ENCODE measurements at places on chromosomes 5 and 9. TPM values are rescaled to one million over a fixed set of nuclear protein-coding genes. Genes with fewer than 3 reads are reported as not detected.
A peak's percentile ranks its signal among the peaks of the same experiment; 100 is the strongest.

Gene PCAT7
- under 0.01 TPM for total RNA-seq

Gene LARP1
- total RNA-seq, result 51.0 TPM

DNA sequence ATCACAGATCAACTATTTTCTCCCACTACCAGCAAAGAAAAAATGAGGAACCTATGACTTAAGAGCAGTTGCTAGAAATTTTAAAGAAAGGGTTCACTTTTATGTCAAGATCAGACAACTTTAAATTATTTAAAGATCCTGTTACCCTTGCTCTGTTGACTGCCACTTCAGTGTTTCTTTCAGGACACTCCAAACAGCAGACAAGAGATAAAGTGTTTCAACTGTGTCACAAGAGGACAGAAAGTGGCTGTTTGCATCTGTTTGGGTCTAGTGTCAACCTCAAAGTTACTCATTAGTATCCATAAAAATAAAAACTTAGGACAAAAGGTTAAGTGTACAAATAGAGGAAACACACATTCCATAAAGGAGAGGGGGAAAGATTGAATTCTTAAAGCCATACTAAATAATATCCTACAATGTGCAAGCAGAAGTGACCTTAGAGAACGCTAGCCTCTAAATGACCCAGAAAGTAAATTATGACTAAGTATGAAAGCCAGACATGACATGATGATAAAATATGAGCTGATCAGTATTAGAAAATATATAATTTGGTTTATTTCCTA, 24.9 kb downstream of the HMGCS1 start:
- H3K4me3 ChIP-seq, result no peak overlapping the region
- DNase-seq, result no peak
- peaks cover 11% of the 10 kb centered on the region for H3K36me3 ChIP-seq
- H3K4me1 ChIP-seq, result no peaks in the 10 kb centered on the region
- no peak overlapping the region for H3K27ac ChIP-seq

- H3K27ac ChIP-seq, result no peak overlapping the region
- H3K36me3 ChIP-seq, result no peaks in the 10 kb centered on the region
- H3K4me1 ChIP-seq, result no peaks in the 10 kb centered on the region
- no peaks in the 10 kb centered on the region for H3K27me3 ChIP-seq
- H3K4me3 ChIP-seq, result no peak overlapping the region
Measured at GRCh38 chr9:29514336-29514735, 1941.1 kb upstream of the C9orf72 start.

Gene ZNF454
- 3.1 TPM for total RNA-seq

Gene FBN2
- total RNA-seq, result 80.1 TPM

Gene LURAP1L
- total RNA-seq, result 87.6 TPM

Gene ORM2
- not detected for total RNA-seq

Gene IFNB1
- total RNA-seq, result 0.17 TPM

Gene OBP2B
- total RNA-seq, result not detected

GRCh38 chr9:130394814-130395470, 49.8 kb upstream of the ASS1 start:
- DNase-seq, result no peak
- no peaks in the 10 kb centered on the region for H3K27me3 ChIP-seq
- H3K4me1 ChIP-seq, result no peaks in the 10 kb centered on the region
- no peaks in the 10 kb centered on the region for H3K36me3 ChIP-seq
- H3K4me3 ChIP-seq, result no peak overlapping the region

DNA sequence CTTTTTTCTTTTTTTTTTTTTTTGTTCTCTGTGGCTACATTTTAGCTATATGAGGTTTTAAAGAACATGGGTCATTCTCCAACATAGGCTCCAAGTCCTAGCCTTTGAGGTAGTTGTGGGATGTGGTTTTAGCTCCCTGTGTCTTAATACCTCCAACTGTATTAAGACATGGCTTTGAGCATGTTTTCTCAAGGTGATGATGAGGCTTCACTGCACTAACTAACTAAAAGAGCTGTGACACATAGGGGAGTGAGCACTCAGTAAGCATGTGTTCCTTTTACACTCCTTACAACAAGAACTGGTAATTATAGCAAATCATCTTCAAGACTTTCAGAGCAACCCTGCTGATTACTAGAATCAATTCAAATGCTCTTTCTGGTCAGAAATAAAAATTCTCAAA, 333.6 kb upstream of the CCNH start:
- H3K27me3 ChIP-seq, result no peaks in the 10 kb centered on the region
- H3K36me3 ChIP-seq, result no peaks in the 10 kb centered on the region
- DNase-seq, result no peak
- no peak overlapping the region for H3K4me3 ChIP-seq
- no peaks in the 10 kb centered on the region for H3K4me1 ChIP-seq

- H3K4me1 ChIP-seq, result peaks cover 22% of the 10 kb centered on the region
- no peak overlapping the region for H3K4me3 ChIP-seq
- no peaks in the 10 kb centered on the region for H3K36me3 ChIP-seq
- H3K27me3 ChIP-seq, result no peaks in the 10 kb centered on the region
- peak overlapping the region; percentile 68 for H3K27ac ChIP-seq
Measured at GRCh38 chr9:109817846-109818472, 38.0 kb downstream of the PALM2AKAP2 start.

DNA sequence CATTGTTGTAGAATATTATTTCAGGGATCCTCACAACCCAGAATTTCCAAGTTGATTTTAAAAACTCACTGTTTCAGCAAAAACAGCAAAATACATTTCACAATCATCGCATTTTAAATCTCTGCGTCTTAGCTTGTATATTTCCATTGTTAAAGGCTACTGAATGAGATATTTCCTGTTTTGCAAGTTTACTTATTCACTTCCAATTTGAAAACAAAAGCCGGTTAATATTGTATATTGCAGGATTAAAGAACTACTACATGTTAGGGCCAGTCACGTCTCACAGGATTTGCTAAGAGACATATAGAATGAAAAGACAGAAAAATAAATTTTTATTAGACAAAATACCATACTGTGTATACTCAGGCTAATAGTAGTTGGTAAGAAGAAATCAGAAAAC, 395.9 kb upstream of the CDH9 start:
- no peak overlapping the region for H3K27ac ChIP-seq
- H3K4me1 ChIP-seq, result no peaks in the 10 kb centered on the region
- no peak for DNase-seq
- no peaks in the 10 kb centered on the region for H3K27me3 ChIP-seq

DNA sequence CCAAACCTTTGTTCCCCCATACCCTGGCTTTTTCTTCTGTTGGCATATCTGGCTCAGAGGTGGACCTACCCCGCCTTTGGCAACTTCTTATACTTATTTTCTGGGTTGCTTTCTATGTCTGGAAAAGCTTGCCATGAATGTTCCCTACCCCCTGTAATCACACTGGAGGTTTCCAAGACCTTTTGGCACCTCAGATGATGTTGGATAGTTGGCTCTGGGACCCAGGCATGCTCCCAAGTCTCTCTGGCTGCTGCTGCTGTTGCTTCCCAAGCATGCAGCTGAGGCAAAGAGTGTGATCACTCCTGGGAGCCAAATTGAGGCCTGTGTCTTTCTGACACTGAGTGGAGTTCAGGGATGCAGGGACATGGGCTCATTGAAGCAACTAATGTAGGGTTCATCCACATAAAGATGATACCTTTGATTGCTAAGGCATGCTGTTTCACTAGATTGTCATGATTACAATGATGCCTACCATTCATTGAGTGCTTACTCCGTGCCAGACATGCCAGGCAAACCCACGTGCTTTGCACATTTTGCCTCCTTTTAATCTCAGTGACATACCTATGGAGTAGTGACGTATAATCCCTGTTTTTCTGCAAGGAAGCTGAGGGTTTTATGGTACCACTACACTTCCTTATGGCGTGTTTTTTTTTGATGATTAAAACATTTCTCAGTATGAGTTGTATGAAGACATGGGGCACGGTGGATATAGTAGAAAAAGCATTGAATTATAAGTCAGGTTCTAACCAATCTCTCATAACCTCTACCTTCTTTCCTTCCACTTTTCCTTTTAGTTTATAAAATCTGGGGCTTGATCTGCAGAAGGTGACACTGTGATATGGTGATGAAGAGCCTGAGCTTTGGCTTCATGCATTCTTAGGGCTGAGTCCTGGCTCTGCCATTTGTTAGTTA, 73.1 kb downstream of the ARHGAP26 start:
- DNase-seq, result no peak
- no peaks in the 10 kb centered on the region for H3K36me3 ChIP-seq
- no peak overlapping the region for H3K27ac ChIP-seq

DNA sequence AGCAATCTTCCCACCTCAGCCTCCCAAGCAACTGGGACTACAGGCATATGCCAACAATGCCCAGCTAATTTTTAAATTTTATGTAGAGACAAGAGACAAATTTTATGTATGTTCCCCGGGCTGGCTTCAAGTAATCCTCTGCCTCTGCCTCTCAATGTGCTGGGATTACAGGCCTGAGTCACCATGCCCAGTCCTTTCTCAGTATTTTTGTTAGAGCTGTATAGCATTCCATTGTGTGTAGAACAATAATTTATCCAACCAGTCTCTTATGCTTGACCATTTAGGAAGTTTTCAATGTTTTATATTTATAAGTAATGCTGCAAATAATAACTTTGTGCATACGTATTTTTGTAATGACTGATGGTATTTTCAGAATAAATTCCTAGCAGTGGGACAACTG, 38.9 kb upstream of the CTXN3 start:
- no peaks in the 10 kb centered on the region for H3K36me3 ChIP-seq
- no peak overlapping the region for H3K4me3 ChIP-seq
- no peak for DNase-seq
- H3K27ac ChIP-seq, result no peak overlapping the region

- H3K27ac ChIP-seq, result no peak overlapping the region
- H3K36me3 ChIP-seq, result no peaks in the 10 kb centered on the region
- H3K27me3 ChIP-seq, result no peaks in the 10 kb centered on the region
- DNase-seq, result no peak
- H3K4me3 ChIP-seq, result no peak overlapping the region
Measured at GRCh38 chr5:24472518-24472917, 172.3 kb downstream of the CDH10 start.

DNA sequence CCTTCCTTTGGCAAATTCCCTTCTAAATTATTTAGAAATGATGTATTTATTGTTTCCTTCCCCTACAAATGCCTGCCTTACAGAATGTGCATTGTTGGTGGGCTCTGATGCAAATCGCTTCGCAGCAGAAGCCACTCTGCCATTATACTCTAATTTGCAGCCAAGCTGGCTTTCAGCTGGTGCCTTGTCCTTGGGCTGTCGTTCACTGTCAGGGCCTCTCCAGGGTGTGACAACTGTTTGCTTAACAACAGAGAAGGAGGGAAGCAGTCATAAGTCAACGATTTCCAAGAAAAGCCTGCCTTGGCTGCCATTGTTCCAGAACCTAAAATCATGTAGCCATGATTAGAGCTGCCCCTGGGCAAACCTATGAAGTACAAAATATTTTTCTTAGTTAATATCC, 260.1 kb upstream of the RGMB start:
- H3K27me3 ChIP-seq, result no peaks in the 10 kb centered on the region
- H3K36me3 ChIP-seq, result no peaks in the 10 kb centered on the region
- peaks cover 6% of the 10 kb centered on the region for H3K4me1 ChIP-seq
- no peak overlapping the region for H3K4me3 ChIP-seq
- DNase-seq, result no peak
- H3K27ac ChIP-seq, result no peak overlapping the region

Gene SYK
- total RNA-seq, result not detected

- H3K4me1 ChIP-seq, result no peaks in the 10 kb centered on the region
- no peak overlapping the region for H3K27ac ChIP-seq
- DNase-seq, result no peak
- no peak overlapping the region for H3K4me3 ChIP-seq
- H3K36me3 ChIP-seq, result no peaks in the 10 kb centered on the region
Measured at GRCh38 chr5:42390115-42390514, 33.1 kb upstream of the GHR start.

Gene FOXD4L5
- total RNA-seq, result under 0.01 TPM

GRCh38 chr5:158456756-158457155, 597.8 kb upstream of the CLINT1 start:
- peak; percentile 96 for DNase-seq
- H3K4me1 ChIP-seq, result peaks cover 2% of the 10 kb centered on the region
- H3K4me3 ChIP-seq, result no peak overlapping the region

GRCh38 chr9:124475158-124475867, 25.1 kb downstream of the ADGRD2 start:
- H3K4me1 ChIP-seq, result no peaks in the 10 kb centered on the region
- DNase-seq, result no peak
- H3K36me3 ChIP-seq, result no peaks in the 10 kb centered on the region
- peaks cover 22% of the 10 kb centered on the region for H3K27me3 ChIP-seq
- no peak overlapping the region for H3K27ac ChIP-seq

DNA sequence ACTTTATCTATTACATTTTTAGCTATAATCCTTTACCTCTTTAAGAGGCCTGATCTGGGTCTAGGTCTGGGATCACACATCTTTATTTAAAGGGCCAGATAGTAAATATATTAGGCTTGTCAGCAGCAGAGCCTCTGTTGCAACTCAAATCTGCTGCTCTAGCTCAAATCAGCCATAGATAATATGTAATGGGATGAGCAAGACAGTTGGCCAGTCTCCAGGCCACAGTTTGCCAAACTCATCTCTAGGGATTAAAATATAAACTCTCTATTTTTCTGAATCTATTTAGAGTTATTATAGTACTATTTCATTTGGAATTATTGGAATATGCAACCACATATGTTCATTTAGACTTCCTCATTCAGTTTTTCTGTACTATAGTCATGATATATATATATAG, 115.9 kb upstream of the MINAR2 start:
- peak; percentile 2 for DNase-seq
- no peak overlapping the region for H3K27ac ChIP-seq
- no peaks in the 10 kb centered on the region for H3K27me3 ChIP-seq
- no peaks in the 10 kb centered on the region for H3K36me3 ChIP-seq

DNA sequence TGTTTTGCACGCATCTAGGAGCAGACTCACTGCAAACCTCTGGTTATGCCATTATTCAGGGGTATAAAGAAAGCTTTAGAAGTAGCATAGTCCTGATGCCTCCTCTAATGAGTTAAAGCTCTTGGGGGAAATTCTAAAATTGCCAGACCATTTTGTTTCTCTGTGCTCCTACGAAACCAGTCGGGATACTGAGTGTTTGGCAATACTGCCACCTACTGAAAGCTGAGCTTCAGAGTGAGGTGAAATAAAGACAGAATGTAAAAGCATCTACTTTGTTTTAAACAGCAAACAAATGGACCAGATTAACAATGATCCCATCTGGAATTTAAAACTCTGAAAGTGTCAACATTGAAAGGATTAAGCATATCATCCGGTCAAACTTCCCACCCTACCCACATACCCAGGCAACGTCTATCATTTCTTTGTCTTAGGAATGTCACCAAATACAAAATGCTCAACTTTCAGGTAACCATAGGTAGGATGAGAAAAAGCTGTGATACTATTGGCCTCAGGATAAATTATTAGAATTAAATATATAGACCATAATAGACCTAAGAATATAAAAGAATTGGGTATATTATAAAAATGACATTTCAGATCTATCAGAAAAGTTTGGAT, 77.8 kb upstream of the SHISAL2B start:
- no peaks in the 10 kb centered on the region for H3K36me3 ChIP-seq
- no peaks in the 10 kb centered on the region for H3K4me1 ChIP-seq
- no peak overlapping the region for H3K27ac ChIP-seq
- H3K27me3 ChIP-seq, result no peaks in the 10 kb centered on the region
- no peak overlapping the region for H3K4me3 ChIP-seq

Gene TRPM6
- under 0.01 TPM for total RNA-seq

Gene IFNA13
- total RNA-seq, result not detected
